ENCODE measurements at places on chromosomes 12 and 14. TPM values are rescaled to one million over a fixed set of nuclear protein-coding genes. Genes with fewer than 3 reads are reported as not detected.

DNA sequence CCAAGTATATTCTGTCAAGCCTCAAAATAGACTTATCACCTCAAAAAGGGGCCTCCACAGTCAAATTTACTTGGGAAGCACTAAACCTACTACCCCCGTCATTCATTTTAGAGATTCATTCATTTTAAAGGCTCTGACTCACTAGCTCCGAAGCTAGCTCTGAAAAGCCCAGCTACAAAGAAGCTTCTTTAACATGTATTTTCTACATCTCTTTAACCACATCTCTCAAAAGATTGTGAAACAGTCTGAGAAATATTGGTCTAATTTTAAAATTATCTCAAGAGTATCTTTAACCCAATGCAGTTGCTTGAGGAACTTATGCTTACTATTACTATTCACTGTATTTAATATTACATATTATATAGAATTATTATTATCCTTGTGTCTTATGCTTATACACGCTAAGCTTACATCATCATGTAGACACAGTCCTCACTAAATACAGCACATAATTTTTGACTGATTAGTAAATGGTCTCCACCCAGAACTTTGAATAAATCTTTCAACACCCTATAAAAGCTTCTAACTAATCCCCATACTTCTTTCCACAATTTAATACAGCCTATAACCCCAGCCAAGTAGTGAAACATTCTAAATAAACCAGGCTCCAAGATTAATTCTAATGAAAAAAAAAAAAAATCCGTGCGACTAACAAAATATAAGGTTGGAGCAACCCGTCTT is 7.8 kb downstream of the NT5DC3 start:
- no peak for DNase-seq

- DNase-seq: no peak
Observed at GRCh38 chr14:100298551-100299237, 7.5 kb downstream of the SLC25A29 start.

DNA sequence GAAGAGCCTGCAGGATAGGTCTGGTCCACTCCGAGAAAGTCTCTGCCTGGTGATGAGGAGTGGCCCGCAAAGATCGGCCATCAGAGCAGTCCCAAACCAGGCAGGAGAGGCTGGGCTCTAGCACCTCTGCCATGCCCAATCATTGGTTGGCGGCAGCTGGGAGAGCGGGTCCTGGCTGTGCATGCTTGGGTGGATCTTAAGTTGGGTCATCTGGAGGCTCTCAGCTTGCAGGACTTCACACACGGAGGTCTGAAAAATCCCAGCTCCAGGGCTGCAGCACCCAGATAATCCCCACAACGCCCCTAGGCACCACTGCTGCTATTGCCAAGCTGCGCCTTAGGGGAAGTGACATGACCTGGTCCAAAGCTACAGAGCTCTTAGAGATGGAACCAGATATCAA is 766.7 kb upstream of the TBX3 start:
- no peak for DNase-seq

GRCh38 chr12:76790564-76791552 is 26.9 kb downstream of the ZDHHC17 start:
- DNase-seq: peak; percentile 44

DNA sequence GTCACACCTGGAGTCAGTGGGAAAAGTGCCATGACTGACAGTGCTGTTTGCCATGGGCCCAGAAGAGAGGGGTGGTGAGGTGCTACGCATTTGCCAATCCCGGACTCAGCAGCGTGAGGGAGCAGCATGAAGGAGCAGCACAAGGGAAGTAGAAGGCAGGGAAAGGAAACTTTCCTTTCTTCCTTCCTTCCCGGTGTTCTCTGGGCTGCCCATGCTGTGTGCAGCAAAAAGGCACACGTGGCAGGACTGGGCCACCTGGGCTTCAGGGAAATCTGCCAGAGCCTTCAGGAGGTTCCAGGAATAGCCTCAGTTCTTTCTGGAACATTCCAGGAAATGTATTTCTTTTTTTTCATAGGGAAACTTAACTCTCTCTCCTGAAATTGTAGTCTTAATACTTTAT is 23.0 kb downstream of the TRIM9 start:
- no peak for DNase-seq

DNA sequence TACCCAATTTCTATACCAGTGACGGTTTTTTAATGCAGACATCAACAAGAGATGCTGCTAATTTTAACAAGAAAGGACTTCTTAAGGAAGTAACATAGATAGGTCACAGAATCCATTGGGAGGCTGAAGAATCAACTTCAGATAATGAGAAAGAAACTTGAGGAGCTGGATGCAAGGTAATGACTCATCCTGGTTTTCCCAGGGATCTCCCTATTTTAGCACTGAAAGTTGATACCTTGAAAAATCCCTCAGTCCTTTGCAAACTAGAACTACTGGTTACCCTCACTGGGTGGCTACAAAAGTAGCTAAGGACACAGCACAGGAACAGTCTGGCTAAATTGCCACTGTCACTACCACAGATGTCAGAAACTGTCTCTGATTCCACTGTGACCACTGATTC is 561.9 kb downstream of the FLRT2 start:
- no peak for DNase-seq

The B3GNT4 gene
- 0.21 TPM for total RNA-seq

- DNase-seq: peak; percentile 81
Observed at GRCh38 chr12:75982169-75982564, 49.4 kb downstream of the PHLDA1 start.

DNA sequence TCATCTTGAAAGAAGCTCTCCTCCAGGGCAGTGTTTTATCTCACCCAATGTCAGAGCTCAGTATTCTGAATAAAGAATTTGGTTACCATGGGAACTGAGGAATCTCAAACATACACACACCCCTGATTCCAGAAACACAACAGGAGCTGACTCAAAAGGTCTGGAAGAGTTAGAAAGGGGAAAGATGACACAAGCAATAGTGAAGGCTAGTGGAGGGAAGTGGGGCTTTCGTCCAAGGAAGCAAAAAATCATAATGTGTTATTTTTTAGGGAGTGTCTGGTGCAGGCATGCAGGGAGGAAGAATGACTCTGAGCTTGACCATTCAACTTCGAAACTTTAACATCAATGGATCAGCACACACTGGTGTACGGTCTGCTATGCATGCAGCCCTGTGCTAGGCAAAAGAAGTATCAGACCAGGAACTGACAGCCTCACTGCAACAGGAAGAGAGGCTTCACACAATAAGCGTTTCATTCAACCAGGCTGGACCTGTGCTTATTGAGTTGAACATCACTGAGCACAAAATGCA is 20.3 kb downstream of the HEBP1 start:
- DNase-seq: no peak

DNA sequence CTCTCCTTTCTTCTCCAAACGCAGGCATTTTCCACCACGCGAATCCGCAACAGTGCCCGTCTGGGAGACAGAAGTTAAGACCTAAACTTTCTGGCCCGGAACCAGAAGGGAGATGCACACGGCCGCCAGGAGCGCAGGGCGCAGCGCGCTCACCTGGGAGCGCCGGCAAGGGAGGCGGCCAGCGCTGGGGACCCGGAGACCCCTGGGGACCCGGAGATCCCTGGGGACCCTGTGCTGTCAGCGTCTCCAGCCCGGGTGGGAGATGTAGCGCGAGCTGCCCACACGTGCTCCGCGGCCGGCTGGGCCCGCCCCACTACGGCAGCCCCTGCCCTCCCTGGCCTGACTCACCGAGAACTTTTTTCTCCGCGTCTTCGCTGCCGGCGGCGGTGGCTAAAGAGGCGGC is 620 bp downstream of the YBX3 start:
- no peak for DNase-seq

DNA sequence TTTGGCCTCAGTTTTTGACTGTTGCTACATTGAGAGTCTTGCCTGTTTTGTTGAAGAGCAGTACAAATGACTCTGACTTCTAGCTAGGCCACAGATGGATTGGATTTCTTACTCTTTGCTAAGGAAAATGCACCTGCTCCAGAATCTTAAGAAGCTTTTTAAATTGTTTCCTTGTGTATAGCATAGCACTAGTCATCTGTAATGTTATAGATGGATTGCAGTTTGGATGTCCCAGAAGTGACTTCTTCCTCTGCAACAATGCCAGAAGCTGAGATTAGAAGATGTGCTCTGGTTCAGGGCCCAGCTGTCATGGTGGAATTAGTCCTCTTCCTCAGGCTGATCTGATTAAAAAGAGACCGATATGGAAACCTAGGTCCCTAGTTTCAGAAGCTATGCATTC is 67.9 kb downstream of the DAAM1 start:
- DNase-seq: no peak

The MAP3K9 gene
- total RNA-seq: 5.4 TPM

The SMIM41 gene
- not detected for total RNA-seq

The KLHL42 gene
- 24.0 TPM for total RNA-seq

DNA sequence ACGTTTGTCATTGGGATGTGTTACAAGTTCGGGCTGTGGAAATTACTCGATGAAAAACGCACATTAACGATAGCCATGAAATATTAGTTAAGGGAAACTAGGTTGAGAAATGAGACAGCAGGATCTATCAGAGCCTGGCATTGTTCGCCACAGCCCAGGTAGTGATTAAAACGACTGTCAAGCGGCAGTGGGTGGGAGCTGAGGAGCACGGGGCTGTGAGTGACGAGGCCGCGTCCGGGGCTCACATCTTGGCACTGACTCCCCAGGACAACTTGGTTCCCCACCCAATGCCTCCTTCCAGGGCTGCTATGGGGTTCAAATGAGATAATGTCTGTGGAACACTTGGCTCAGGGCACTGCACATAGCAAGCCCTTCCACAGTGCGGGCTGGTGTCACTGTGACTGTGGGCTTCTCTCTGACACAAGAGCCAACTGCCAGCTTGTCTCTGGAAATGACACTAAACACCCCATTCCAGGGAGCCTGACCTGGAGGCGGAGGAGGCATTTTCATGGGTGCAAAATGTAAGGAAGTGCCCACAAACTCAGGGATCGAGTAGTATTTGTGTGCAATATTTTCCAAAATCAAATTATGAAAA is 19.3 kb downstream of the MMAB start:
- no peak for DNase-seq

The GLT8D2 gene
- total RNA-seq: 1.2 TPM

The GPR132 gene
- total RNA-seq: not detected

DNA sequence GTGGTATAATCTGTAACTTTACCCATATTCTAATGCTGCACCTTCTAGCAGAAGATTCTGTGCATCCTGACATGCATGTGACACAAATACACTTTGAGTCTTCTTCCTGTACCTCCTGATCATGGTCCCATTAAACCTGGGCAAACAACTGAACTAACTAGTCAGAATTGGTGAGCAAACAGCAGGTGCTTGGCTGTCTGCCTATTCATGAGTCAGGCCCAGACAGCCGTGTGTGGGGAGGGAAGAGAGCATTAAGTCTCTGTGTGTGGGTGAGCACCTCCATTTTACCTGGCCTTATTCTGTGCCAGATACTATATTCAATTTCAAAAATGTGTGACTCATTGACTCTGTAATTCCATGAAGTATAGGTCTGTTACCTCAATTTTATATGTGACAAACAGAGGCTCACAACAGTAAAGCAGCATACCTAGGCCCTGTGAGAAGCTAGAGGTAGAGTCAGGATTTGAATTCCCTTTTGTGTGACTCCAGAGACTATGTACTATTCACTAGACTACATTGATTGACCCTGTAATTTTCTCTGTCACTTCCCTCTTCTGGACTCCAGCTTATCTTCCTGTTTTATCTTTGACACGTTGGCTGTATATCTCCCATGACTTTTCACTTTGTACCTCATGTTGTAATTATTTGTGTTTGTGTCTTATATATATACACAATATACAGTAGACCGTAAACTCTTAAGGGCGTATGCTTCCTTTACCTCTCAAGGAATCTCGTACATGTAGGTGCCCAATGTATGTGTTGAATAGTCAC is 32.2 kb downstream of the SUSD6 start:
- DNase-seq: no peak

DNA sequence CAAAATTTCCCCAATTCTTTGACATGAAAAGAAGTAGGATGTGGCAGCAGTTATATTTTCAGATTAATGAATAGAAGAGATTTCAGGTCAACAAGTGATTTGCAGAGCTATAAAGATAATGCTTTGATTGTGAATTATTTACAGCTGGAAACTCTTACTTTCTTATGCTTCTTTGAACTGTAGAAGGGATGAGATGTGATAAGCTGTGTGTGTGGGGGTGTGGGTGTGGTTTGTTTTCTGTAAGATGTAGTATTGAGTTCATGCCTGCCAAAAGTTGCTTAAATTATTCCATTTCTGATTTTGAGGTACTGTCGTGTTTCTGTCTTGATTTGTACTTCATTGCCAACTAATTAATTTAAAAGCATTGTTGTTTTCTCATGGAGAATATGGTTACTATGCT is 22.7 kb downstream of the AEBP2 start:
- no peak for DNase-seq

The ASCL1 gene
- total RNA-seq: 0.29 TPM

DNA sequence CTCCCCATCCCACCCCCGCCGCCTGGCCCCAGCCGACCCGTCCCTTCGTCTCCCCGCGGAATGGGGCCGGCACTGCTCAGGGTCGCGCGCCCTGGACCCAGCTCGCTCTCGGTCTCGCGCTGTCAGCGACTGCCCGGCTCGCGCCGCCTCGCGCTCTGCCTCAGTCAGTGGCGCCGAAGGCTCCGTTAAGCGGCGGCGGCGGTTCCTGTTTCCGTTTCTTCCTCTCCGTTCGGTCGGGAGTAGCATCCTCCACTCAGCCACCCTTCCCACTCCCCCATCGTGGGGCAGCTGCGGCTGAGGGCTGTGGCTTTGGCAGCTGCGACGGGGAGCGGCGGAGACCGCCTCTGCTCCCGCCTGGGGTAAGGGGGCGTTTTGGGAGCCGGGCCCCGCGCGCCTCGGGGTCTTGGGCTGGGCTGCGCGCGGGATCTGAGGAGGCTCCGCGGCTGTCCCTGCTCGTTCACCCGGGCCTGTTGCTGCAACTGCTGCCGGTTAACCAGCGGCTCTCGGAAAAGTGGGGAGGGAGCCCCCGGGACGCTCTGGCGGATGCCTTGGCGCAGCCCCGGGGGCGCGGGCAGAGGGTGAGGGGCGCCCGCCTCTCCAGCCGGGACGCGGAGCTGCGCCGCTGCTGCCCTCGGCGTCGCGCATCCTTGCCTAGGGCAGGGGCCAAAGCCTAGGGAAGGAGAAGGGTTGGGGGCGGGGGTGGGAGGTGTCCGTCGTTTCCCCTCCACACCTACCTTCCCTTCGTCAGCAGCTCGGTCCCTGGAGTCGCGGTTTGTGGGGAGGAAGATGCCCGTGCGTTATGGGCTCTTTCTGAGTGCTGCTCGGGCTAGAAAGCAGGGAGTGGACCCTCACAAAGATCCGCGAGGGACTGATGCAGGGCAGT is 567 bp downstream of the FUT8 start:
- DNase-seq: peak; percentile 61

- peak; percentile 59 for DNase-seq
Observed at GRCh38 chr14:61042220-61042619, 61.2 kb downstream of the SLC38A6 start.

- DNase-seq: no peak
Observed at GRCh38 chr12:59548930-59549329, 46.9 kb upstream of the SLC16A7 start.

GRCh38 chr12:92208613-92209121 is 63.0 kb upstream of the BTG1 start:
- no peak for DNase-seq

DNA sequence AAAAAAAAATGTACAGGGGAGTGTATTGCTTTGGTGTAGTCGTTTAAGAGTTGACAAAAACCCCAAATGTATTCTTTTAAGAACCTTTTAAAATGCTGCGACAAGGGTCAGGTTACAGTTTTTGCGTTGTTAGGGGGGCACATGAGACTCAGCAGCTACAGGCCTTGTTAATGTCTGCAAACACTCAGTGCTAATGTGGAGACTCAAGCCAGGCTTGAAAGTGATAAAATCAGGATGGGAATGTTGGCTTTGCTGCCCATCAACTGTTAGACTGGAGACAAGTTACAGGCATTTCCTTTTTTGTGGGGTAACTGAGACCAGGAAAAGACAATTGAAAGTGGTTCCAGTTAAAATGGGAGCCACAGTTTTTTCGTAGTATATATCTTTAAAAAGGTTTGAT is 84.8 kb downstream of the PRKCH start:
- DNase-seq: no peak
